Astrocyte (in vitro differentiated cells and primary cell): ENCODE measurements at places on chromosomes 12 and 14. TPM values are rescaled to one million over a fixed set of nuclear protein-coding genes. Genes with fewer than 3 reads are reported as not detected.

- H3K27me3 ChIP-seq, result peaks cover 51% of the 10 kb centered on the region
- DNase-seq, result no peak
- no peaks in the 10 kb centered on the region for H3K4me1 ChIP-seq
- no peaks in the 10 kb centered on the region for H3K36me3 ChIP-seq
- no peak overlapping the region for H3K27ac ChIP-seq
- no peak overlapping the region for H3K4me3 ChIP-seq
Measured at GRCh38 chr14:103280278-103280928, 53.6 kb upstream of the EIF5 start.

Gene CYP46A1
- total RNA-seq, result 0.41 and 0.52 TPM in 2 replicates

DNA sequence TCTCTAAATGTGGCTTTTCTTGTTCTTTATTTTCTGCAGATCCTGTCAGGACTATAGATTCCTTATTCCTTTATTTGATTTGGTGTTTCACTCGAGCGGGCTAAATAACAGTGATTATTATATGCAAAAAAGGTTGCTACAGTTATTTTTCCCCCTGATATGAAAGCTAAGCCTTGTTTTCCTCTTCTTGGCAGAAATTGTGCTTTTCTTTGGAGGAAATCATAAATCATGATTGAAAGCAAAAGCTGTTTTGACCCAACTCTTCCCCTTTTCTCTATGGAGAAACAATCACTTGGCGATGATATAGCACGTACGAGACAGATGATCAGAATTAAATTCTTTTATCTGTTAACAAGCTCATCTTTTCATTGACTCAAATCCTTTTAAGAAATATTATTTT is 31.4 kb downstream of the PPFIBP1 start:
- no peaks in the 10 kb centered on the region for H3K36me3 ChIP-seq
- H3K4me3 ChIP-seq, result no peak overlapping the region
- DNase-seq, result no peak
- H3K27ac ChIP-seq, result peak overlapping the region; percentile 62

DNA sequence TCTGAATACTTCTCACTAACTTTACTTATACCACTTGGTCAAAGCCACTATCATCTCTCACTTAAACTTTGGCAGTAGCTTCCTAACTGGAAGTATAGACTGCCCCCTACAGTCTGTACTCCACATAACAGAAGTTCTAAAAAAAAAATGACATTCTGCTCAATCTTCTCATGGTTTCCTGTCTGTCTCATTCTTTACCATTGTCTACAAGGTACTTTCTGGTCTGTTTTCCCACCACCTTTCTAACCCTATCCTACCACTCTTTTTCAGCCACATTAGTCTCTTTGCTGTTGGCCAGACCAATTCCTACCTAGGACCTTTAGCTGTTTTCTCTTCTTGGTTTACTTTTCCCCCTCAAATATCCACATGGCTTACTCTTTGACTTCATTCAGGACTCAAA is 14.7 kb downstream of the CPSF6 start:
- no peak overlapping the region for H3K4me3 ChIP-seq
- peak; percentile 11 for DNase-seq
- H3K27me3 ChIP-seq, result no peaks in the 10 kb centered on the region
- H3K36me3 ChIP-seq, result peaks cover 19% of the 10 kb centered on the region
- H3K27ac ChIP-seq, result no peak overlapping the region

DNA sequence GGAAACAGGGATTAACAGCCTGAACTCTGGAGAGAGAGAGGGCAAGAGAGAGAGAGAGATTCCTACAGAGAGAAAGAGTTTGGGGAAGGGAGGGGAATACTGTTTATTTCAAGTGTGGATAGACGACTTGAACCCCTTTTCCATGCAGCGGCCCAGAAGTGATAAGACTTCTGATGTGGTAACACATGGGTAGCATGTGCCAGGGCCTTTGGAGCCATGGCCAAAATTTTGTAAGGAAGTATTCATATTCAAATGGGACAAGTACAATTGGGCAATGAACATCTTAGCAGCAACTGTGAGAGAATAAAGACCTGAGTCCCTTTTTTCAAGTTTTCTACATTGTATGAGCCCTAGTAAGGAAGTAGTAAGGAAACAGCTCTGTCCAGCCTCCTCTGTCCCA is 42.4 kb upstream of the CCDC196 start:
- no peaks in the 10 kb centered on the region for H3K4me1 ChIP-seq
- no peaks in the 10 kb centered on the region for H3K36me3 ChIP-seq
- no peak overlapping the region for H3K27ac ChIP-seq
- H3K4me3 ChIP-seq, result no peak overlapping the region

- no peaks in the 10 kb centered on the region for H3K36me3 ChIP-seq
- H3K27me3 ChIP-seq, result no peaks in the 10 kb centered on the region
- H3K4me3 ChIP-seq, result no peak overlapping the region
- no peak overlapping the region for H3K27ac ChIP-seq
Measured at GRCh38 chr12:4243091-4243490, 30.5 kb upstream of the CCND2 start.

Gene GPR65
- 0.50 and 0.54 TPM in 2 replicates for total RNA-seq

Gene NOS1
- total RNA-seq, result 0.05 TPM in 1 of 2 replicates, not detected in the other

DNA sequence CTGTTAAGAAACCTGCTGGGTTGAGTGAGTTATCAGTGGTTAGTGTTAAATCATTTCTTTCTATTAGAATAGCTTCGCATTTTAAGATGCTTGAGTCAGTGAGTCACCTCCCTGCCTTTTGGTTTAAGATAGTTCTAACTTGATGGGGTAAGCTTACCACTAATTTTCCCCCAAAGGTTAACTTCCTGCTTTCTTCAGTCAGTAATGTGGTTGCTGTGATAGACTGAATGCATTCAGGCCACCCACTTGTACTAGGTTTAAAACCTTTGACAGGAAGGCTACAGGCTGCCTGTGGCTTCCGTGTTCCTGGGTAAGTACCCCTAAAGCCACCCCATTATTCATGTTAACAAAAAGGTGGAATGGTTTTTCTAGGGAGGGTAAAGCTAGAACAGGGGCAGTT is 25.3 kb downstream of the CLEC2A start:
- H3K36me3 ChIP-seq, result no peaks in the 10 kb centered on the region
- no peak overlapping the region for H3K4me3 ChIP-seq
- H3K27ac ChIP-seq, result no peak overlapping the region
- no peaks in the 10 kb centered on the region for H3K27me3 ChIP-seq
- no peak for DNase-seq

- H3K27ac ChIP-seq, result no peak overlapping the region
- no peaks in the 10 kb centered on the region for H3K36me3 ChIP-seq
Measured at GRCh38 chr14:94571395-94571794, 9.8 kb upstream of the SERPINA5 start.

DNA sequence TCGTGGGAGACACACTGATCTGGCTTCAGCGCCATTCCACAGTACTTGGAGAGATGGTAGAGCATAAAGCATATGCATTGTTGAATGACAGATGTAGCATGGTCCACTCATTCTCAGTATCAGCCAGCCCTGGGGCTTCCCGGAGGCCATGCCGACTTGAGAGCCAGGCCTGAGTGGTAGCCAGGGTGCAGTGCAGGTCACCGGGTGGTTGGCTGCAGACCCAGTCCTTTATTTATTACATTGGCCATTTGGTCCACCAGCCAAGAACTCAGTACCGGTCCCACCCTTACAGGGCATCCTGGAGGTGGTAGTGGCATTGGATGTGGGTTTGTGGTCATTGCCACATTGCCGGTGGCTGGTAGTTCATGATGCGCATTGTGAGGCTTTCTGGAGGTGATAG is 121.6 kb upstream of the RTL1 start:
- DNase-seq, result no peak
- H3K4me1 ChIP-seq, result no peaks in the 10 kb centered on the region
- H3K4me3 ChIP-seq, result no peak overlapping the region

- H3K4me3 ChIP-seq, result no peak overlapping the region
- H3K27me3 ChIP-seq, result no peaks in the 10 kb centered on the region
- H3K36me3 ChIP-seq, result no peaks in the 10 kb centered on the region
- H3K27ac ChIP-seq, result no peak overlapping the region
- no peaks in the 10 kb centered on the region for H3K4me1 ChIP-seq
Measured at GRCh38 chr12:70180130-70180529, 63.1 kb upstream of the CNOT2 start.
